ENCODE measurements at places on chromosomes 3 and 15. TPM values are rescaled to one million over a fixed set of nuclear protein-coding genes. Genes with fewer than 3 reads are reported as not detected.

Gene SKOR1
- polyA plus RNA-seq, result not detected

Gene CCR8
- polyA plus RNA-seq, result not detected

Gene ST8SIA2
- polyA plus RNA-seq, result not detected

Gene LPCAT4
- 7.6 TPM for polyA plus RNA-seq

Gene SCN11A
- not detected for polyA plus RNA-seq

Gene GOLGA6L7
- not detected for polyA plus RNA-seq

Gene EPHA3
- 2.8 TPM for polyA plus RNA-seq

Gene BCL6
- polyA plus RNA-seq, result 16.7 TPM

Gene RFX7
- 2.0 TPM for polyA plus RNA-seq

Gene CCDC54
- polyA plus RNA-seq, result not detected

Gene CLRN1
- polyA plus RNA-seq, result not detected

Gene C15orf62
- 0.97 TPM for polyA plus RNA-seq

Gene TTLL13
- polyA plus RNA-seq, result not detected

Gene CD86
- polyA plus RNA-seq, result 2.6 TPM

Gene CLDN18
- 0.20 TPM for polyA plus RNA-seq

Gene SPTSSB
- polyA plus RNA-seq, result not detected

Gene DISP2
- polyA plus RNA-seq, result 0.08 TPM

Gene BUB1B
- polyA plus RNA-seq, result 3.0 TPM

Gene TCF12
- 17.8 TPM for polyA plus RNA-seq

Gene ABI3BP
- polyA plus RNA-seq, result 4.6 TPM

Gene CLSTN2
- 0.13 TPM for polyA plus RNA-seq

Gene ACOX2
- 68.7 TPM for polyA plus RNA-seq

Gene PDZRN3
- polyA plus RNA-seq, result 33.6 TPM

Gene TRH
- not detected for polyA plus RNA-seq

Gene MAP6D1
- not detected for polyA plus RNA-seq

Gene ACSBG1
- polyA plus RNA-seq, result 0.25 TPM

Gene OR4M2
- polyA plus RNA-seq, result not detected

Gene ZNF662
- 1.0 TPM for polyA plus RNA-seq

Gene INKA1
- 12.1 TPM for polyA plus RNA-seq

All from aorta (tissue), 5 donors.